ENCODE measurements at places on chromosomes 3 and 15. TPM values are rescaled to one million over a fixed set of nuclear protein-coding genes. Genes with fewer than 3 reads are reported as not detected.

Gene EPHB3
- 45.3 TPM for total RNA-seq

Gene SLC12A1
- total RNA-seq = 578 TPM

Gene AMOTL2
- 149 TPM for total RNA-seq

Gene PEX5L
- 0.76 TPM for total RNA-seq

Gene EFL1
- total RNA-seq = 17.5 TPM

Gene ZNF860
- total RNA-seq = 2.2 TPM

Gene P2RY13
- total RNA-seq = 1.2 TPM

Gene RETNLB
- total RNA-seq = not detected

Gene HOMER2
- 27.0 TPM for total RNA-seq

Gene PODXL2
- total RNA-seq = 37.0 TPM

Gene SUMF1
- total RNA-seq = 55.8 TPM

Gene CHRFAM7A
- 5.0 TPM for total RNA-seq

Measured in metanephros (tissue), 2 donors.